Brain pericyte (primary cell): ENCODE measurements at places on chromosomes 4 and X.

GRCh38 chr4:128393101-128393704 lies 105.6 kb upstream of the PGRMC2 start:
- DNase-seq = no peak

DNA sequence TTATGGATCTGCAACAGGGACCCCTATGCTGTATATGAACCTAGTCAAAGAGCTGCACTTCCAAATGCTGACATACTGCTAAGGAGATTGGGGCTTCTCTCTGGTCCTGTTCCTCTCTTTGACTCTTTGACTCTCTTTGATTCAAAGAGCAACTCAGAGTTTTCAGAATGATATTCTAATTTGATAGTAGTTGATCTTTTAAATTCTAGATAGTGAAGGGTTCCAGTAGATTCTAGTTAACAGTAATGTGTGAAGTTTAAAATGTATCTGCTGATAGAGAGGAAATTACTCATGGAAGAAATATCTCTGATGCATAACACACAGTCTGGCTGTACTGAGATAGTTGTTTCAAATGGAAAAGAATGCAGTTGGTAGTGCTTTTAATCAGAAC lies 239.1 kb downstream of the RASL11B start:
- DNase-seq = no peak

- DNase-seq = no peak
Observed at GRCh38 chr4:98289375-98289774, 28.2 kb downstream of the RAP1GDS1 start.

DNA sequence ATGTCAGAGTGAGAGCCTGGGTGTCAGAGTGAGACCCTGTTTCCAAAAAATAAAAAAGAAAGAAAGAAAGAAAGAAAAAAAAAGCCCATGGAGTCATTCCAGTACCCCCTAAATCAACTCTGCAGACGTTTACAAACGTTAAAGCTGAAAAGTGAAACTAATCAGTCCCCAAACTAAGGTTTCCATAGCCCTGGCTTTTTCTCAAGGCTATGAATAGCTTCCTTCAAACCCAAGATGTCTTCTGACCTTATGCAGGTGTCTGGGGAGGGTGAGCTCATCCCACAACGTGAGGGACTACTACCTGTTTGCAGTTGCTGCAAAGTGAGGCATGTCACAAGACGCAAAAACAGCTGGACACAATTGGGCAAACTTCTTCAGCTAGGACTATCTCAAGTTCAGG lies 144.0 kb downstream of the SH3KBP1 start:
- DNase-seq = no peak

DNA sequence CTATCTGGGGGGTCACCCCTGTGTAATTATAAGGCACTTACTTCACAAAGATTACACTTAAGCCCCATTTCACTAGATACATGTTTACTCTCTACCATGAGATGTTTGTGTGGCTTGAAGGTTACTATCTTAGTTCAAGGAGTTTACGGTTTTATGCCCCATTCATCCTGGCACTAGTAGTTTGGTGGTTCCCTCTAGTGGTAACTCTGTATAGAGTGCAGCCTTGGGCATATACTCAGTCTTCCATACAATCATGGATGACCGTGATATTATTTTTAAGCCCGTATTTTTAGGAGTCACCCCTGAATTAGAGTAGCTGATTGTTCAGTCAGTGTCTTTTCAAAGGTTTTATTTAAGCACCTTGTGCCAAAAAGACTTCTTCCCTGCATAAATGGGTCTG lies 109.9 kb upstream of the FAM47C start:
- DNase-seq = no peak

- DNase-seq = no peak
Observed at GRCh38 chr4:75126058-75126457, 193.1 kb downstream of the PARM1 start.

- DNase-seq = no peak
Observed at GRCh38 chrX:21812628-21813027, 26.8 kb upstream of the MBTPS2 start.

DNA sequence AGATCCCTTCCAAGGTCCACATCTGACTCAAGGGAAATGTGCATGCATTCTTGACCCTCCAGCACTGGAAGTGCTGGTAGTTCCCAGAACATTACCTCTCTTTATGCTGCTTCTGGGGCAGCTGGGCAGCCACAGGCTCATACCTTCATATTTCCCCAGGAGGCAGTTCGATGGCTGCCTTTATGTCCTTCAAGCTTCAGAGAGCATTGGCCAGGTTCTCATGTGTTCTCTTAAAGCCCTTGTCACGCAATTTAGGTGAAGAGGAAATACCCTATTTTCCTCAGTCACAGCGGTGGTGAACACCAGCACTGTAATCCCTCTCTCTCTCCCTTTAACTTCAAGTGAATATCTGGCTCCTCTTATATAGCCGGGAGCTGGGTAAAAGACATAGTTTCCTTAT lies 134.3 kb downstream of the MID1IP1 start:
- no peak for DNase-seq

- DNase-seq = no peak
Observed at GRCh38 chr4:22597471-22597870, 81.6 kb upstream of the ADGRA3 start.

- no peak for DNase-seq
Observed at GRCh38 chrX:77967631-77968030, 1.8 kb downstream of the PGAM4 start.

DNA sequence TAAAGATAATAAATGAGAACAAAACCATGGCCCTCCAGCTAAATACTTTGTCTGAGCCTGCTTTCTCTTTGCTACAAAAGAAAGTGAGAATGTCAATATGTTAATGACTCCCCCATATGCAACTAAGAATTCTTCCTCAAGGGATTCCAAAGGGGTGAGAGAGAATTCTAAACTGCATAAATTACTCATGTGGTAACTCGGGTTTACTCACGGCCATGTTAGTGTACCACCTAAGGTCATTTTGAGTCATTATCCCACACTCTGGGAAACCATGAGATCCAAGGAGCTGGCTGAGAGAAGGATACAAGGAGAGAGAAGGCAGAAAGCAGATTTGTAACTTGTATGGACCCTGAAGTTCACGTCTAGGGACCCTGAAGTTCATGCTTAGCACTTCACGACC lies 190.3 kb downstream of the DHX15 start:
- DNase-seq = no peak

DNA sequence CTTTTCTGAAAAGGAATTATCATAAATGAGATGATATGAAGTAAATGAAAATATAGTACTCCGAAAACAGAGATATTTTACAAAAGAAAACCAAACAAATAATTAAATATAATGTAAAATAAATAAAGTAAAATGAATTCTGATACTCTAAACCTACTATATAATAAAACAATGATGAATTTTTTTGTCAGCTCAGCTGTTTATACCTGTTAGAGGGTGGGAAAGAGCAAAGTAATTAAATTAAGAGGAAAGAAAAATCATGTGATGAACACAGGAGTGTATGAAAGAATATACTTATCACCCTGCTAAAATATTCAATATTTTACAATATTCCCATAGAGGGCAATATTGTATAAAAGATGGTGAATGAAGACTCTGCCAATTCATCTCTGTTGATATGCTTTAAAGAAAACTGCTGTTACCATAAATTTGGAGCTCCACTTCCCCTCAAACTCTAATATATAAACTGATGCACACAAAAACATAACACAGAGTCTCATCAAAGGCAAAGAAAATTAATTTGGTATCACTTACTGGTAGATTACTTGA lies 6.5 kb upstream of the NDST4 start:
- no peak for DNase-seq

GRCh38 chr4:40956721-40957255 lies 207.0 kb downstream of the NSUN7 start:
- no peak for DNase-seq

GRCh38 chr4:177802162-177802561 lies 359.9 kb upstream of the AGA start:
- no peak for DNase-seq

DNA sequence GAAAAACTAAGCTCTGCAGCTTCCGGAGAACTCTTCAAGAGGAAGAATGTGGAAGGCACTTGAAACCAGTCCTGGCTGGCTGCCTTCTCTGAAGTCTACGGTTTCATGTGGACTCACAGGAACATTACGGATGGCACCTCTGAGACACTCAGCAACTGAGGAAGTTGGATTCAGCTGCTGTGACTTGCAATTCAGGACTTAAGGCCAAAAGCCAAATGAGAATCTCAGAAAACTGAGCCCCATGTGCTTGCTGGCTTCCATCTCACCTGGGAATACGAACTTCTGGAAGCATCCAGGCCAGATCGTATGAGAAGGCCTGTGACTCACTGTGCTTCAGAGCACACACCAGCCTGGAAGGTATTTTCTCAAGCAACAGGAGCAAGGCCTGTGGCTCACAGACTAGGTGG lies 107.8 kb upstream of the GPC4 start:
- no peak for DNase-seq

DNA sequence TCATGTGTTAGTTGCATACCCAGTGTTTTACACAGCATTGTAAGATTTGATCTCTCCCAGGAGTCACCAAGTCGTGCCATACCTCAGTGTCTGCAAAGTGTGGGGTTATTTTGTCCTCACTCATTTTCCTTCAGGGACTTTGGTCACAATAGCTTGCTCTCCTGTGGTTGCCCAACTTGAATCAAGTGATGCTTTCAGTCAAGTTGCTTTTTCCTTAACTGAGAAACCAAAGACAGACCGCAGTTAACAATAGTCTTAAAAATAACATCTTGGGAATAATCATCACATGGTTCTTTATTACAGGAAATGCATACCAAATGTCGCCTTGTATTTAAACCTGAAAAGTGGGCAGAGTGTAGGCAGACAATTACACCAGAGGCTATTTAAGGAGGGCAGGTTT lies 44.5 kb upstream of the NDP start:
- DNase-seq = no peak

- DNase-seq = no peak
Observed at GRCh38 chr4:24896977-24897376, 15.9 kb downstream of the CCDC149 start.

GRCh38 chr4:165761963-165762362 lies 111.1 kb upstream of the TLL1 start:
- DNase-seq = no peak

GRCh38 chr4:76028350-76028765 lies 5.1 kb upstream of the CXCL10 start:
- no peak for DNase-seq

DNA sequence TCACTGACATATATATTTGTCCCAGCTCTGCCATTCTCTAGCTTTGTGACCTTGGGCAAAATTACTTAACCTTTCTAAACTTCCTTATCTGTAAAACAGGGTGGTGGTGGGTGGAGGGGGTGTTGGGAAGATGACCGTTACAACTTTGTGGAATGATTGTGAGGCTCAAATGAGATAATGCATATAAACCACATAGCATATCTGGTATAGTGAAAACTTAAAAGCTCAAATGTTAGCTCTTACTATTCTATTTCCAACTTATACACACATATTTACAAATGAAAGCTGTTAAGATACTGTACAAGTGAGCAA lies 52.9 kb upstream of the HPRT1 start:
- DNase-seq = no peak

DNA sequence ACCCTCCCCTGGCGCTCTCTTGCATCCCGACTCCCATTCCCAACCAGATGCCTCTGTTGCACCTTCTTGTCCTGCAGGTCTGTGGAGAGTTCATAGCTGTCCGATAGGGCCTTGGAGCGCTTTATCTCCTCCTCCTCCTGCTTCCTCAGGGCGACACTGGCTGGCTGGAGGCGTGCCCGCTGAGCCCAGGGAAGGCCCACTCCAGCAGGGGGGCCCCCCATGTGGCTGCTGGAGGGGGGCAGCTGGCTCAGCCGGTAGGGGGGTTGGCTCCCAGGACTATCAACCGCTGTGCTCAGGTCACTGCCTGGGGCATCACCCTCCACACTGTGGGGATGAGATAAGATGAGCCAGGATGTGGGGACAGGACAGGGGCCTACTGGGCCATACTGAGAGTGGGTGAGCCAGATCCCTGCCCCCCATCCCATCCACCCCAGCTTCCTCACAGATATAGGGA lies 25.6 kb downstream of the IQSEC2 start:
- no peak for DNase-seq

GRCh38 chrX:104108955-104109354 lies 3.4 kb upstream of the ZCCHC18 start:
- no peak for DNase-seq

GRCh38 chr4:89836897-89837384 lies at the start of gene SNCA:
Gene SNCA (minus strand): TSS chr4:89837161. CDS start chr4:89835667, 1,494 bp downstream.
- no peak for DNase-seq

GRCh38 chrX:115030625-115031024 lies 13.2 kb upstream of the IL13RA2 start:
- no peak for DNase-seq

GRCh38 chrX:16103625-16104024 lies 19.7 kb upstream of the GRPR start:
- no peak for DNase-seq

- DNase-seq = no peak
Observed at GRCh38 chr4:8502836-8503585, 62.4 kb downstream of the TRMT44 start.

DNA sequence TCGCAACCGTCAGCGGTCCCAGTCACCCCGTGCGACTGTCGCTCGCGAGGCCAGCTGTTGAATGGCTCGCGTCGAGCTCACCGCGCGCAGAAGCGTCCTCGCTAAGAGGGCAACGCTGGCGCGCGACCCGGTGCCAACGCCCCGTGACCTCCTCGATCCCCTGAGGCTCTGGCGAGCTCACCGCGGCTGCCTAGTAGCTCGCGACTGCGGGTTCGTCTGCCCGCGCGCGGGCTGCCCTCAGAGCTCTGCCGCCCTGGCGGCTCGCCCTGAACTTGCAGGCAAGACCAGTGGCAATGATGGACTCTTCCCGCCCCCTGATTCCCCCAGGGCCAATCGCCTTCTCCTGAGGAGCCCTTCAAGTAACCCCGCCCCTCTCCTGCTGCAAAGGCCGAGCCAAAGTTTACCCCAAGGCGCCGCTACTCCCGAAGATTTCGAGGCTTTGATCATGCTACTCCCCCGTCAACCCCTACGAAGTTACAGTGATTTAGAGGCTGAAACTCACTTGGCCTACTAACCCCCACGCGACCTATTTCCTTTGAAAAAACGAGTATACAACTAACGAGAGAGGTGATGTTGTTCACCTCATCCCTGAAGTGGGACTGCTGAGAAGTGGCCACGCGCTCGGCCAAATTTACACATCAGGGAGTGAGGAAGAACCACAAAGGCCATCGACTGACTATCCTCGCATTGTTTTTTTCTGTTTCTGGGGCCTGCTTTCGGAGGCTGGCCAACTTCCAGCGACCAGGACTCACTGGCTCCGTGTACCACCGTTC lies 37.5 kb downstream of the PGRMC1 start:
- DNase-seq = no peak

GRCh38 chrX:85017721-85018120 lies 14.0 kb downstream of the APOOL start:
- no peak for DNase-seq

- DNase-seq = no peak
Observed at GRCh38 chrX:37701588-37701987, 16.0 kb downstream of the XK start.
